ENCODE measurements at places on chromosomes 16 and 17.

- DNase-seq = no peak
Measured at GRCh38 chr16:10983159-10983558, 38.8 kb downstream of the CLEC16A start.

DNA sequence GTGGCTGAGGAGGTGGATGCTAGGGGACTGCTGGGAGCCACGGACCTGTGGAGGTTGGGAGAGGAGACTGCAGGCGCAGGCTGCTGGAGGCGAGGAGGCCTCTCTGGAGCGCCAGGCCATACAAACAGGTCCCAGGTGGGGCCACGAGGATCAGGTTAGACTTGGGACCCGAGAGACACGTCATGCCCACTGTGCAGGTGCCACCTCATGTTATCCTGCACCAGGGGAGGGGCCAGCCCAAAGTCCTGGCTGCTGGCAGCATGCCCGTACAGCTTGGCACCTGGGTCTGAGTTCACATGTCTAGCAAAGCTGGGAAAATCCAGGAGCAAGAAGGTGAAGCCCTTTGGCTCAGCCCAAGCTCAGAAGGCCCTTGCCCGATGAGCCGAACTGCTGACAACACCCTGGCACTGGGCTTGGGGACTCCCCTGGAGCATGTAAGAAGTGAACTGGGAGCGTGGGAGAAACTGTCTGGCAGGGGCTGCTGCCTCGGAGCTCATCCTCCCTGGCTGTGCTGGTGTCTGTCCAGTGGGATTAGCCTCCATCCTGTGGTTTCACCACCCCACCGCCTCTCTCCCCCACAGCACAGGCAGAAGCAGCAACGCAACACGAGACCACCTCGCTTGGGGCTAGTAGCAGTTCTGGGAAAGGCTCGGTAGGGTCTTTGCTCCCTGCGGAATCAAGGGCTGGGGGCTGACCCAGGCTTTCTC lies 5.3 kb downstream of the ARHGDIA start:
- no peak for DNase-seq

DNA sequence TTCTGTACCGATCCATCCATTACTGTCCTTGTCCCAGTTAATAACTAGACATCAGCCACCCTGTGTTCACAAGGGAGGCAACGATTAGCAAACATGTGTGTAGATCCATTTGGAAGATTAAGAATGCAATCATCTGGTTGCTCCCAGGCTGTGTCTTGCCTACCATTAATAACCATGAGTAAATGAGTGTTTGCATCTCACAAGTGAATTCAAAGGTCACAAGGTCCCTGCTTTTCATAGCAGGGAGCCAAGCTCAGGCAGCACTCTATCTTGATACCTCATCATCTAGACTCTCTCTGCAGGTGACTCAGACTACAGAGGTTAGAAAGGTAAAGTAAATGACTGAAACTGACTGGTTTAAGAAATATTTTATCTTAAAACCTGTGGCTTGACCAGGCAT lies 25.3 kb downstream of the VWA3A start:
- no peak for DNase-seq

- DNase-seq = no peak
Measured at GRCh38 chr16:88548985-88549384, 21.2 kb upstream of the ZC3H18 start.

- no peak for DNase-seq
Measured at GRCh38 chr16:2988590-2989099, 8.4 kb upstream of the PKMYT1 start.

DNA sequence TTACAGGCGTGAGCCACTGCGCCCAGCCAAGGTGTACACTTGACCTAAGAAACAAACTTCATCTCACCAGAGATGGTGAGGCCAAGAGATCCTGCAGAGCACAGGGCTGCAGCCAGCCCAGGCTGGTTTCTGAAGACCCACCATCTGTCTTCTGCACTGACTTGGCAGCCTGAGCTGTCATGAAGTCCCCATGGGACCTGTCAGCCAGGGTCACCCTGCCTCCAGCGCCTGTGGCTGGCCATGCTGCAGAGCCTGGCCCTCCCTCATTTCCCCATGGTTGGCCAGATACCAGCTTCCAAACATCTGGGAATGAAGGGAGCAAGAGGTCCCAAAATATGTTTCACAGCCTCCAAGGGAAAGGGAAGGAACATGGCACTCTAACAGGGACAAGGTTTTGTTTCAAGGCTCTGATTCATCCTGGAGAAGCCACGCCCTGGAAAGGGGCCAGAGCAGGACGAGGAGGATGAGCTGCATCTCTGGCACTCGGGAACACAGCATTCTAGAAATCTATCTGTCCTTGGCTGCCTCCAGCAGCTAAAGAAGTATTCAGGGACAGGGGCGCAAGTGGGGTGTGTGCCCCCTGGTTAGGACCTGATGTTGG lies 45.3 kb downstream of the DDX19A start:
- peak; percentile 94 for DNase-seq

DNA sequence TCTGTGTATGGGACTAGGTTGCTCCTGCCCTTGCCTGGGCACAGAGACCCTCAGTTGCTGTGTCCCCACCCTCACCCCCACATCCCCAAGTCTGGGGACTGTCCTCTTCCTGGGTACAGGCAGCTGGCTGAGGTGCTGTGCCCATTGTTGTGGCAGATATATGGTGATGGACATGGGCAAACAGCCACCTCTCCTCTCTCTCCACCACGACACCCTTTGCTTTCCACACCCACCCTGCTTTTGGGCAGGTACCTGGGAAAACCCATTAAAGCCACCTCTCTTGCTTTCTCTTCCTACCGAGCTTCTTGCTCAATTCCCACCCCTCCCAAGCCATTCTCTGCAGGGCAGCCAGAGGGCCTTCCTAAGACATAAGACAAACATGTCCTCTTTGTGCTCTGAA lies 21.7 kb downstream of the TRPV2 start:
- DNase-seq = no peak

- DNase-seq = no peak
Measured at GRCh38 chr16:61413021-61413420, 623.2 kb downstream of the CDH8 start.

DNA sequence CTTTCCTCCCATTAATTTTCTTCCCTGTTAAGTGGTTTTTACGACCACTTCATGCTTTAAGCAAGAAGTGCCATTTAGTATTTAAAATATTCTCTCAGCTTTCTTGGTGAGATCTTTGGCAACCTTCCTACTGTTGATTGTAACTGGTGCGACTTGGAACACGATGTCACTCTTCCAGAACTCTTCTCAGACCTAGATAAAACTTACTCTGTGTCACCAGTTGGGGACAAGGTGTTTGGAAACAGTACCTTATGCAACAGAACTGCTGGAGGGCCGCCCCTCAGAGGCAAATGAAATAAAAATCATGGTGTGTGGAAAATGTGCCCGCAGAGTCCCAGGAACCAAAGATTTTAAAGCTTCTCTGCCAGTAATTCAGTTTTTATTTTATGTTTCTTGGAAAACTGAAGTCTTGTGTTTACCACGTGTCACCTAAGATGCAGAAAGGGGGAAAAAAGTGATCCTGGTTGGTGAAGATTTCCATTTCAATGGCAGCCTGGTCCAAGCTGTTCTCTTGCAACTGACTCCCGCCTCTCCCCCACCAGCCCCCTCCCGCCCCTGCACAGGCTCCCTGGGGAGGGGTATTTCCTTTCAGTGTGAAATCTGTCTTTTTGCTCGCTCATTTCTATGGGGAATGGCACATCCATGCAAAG lies 7.2 kb upstream of the HSD11B2 start:
- no peak for DNase-seq

GRCh38 chr17:65102788-65103187 lies 34.4 kb upstream of the RGS9 start:
- no peak for DNase-seq

GRCh38 chr17:62778990-62779681 lies 29.0 kb downstream of the MARCHF10 start:
- no peak for DNase-seq

DNA sequence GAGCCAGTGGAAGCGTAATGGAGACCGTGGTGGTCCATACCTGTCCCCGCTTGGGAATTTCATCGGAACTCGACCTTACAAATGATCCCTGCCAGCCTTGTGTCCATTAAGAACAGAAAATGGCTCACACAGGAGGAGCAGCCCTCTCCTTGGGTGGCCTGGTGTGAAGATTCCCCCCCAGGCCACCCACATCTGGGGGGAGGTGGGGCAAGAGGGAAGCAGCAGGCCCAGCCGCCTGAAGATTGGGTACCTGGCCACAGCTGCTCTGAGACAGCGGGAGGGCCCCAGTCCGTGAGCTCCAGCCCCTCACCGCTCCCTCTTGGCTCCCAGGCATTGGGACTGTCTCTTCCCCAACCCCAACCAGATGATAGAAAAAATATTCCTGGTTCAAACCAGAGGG lies 277.8 kb upstream of the FOXF1 start:
- no peak for DNase-seq

DNA sequence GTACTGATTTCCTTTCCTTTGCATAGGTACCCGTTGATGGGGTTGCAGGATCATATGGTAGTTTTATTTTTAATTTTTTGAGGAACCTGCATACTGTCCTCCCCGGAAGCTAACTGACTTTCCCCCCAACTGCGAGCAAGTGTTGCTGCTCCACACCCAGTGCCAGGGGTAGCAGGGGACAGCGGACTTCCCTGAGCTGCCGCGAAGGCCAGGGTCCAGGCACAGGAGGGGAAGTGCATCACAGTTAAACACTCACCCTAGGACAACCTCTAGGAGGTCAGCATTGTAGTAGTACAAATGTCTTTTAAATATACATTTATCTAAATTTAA lies 201.7 kb downstream of the NPIPB11 start:
- DNase-seq = no peak

- no peak for DNase-seq
Measured at GRCh38 chr16:67979955-67980678, at the start of gene DPEP3. Gene DPEP3 (minus strand): TSS chr16:67980499. CDS start chr16:67980380, 119 bp downstream.

GRCh38 chr16:81521141-81521626 lies 76.6 kb downstream of the CMIP start:
- peak; percentile 50 for DNase-seq

DNA sequence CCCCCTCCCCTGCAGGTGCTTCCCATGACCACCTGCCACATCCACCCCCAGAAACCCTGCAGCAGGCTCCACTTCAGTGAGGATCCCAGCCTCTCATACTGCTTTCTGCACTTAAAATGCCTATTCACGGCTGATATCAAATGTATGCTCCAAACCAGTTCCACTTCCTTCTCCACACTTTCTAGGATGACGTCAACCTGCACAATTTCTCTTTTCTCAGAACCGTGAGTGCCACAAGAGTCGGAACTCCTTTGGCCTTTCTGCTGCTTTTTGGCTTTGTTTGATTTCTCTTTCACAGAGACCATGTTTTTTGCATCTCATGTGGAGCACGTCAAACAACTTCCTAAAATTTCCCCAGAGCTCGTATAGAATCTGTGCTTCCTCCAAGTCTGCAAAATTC lies 378.8 kb upstream of the TNRC6C start:
- DNase-seq = no peak

DNA sequence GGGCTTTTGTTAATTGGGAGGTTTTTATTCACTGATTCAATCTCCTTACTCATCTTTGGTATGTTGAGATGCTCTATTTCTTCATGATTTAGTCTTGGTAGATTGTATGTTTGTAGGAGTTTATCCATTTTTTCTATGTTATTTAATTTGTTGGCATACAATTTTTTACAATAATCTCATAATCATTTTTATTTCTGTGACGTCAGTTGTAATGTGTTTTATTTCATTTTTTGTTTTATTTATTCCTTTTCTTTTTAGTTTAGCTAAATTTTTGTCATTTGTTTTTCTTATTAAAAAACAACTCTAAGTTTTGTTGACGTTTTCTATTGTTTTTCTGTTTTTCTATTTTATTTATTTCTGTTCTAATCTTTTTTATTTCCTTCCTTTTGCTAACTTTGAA lies 389.8 kb downstream of the HS3ST3B1 start:
- DNase-seq = no peak

DNA sequence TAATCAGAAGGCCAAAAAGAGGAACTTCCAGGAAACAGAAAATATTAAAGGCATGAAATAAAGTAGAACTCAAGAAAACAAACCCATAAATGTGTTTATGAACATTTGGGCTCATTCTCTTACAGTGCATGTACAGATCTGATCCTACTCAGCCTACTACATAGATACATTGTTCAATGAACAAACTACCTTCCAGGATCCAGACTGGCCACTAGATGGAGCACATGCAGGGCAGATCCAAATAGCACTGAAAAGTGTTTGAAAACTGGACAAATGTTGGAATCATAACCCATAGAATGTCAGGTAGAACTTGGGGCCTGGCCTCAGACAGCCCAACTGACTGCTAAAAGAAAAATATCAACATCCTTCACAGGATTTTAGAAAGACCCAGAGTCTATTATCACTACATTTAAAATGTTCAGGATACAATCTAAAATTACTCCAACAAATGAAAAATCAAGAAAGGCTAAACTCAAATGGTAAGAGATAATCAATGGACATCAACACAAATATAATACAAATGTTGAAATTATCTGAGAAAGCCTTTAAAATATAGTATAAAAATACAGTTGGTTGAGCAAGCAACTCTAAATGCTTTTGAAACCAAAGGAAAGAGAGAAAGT lies 122.4 kb upstream of the NUDT7 start:
- no peak for DNase-seq

GRCh38 chr17:18041776-18042175 lies 2.6 kb downstream of the GID4 start:
- DNase-seq = peak; percentile 37

GRCh38 chr17:3935140-3935542 lies 18.9 kb upstream of the P2RX1 start:
- DNase-seq = peak; percentile 49

DNA sequence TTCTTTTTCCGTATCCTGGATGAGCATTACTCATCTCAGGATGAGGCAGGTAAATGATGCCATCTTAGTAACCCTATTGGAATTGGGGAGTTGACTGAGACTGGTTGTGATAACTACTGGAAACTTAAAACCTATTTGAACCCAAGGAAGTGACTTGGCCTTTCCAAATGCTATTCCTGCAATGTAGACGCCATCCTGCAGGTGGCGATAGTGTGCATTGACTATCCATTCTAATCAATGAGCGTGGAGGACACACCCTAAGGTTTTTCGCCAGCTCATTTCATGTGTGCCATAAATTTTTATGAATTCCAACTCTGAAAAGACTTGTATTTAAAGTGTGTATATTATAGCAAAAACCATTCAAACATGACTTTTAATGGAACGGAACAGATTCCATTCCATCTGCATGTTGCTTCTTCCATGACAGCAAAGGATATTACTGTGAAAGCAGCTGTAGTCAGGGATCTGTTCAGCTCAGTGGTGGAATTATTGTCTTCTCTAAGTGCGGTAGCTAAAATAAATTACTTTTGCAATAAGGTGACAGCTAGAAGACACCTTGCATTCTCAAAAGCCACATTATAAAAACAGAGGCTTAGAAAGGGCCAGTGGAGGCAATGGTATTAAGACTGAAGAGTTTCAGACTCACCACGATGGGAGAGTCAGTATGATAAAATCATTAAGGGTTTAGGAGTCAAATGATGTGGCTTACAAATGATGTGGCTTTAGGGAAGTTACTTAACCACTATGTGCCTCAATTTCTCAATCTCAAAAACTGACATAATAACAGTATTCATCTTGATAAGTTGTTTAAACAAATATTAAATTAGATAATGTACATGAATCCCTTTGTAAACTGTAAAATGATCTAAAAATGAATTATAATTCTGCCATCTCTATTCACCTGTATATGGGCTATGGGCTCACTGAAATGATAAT lies 55.5 kb downstream of the SYT17 start:
- DNase-seq = no peak
